ENCODE measurements at places on chromosomes 4 and X.
A peak's percentile ranks its signal among the peaks of the same experiment; 100 is the strongest.

GRCh38 chrX:53263597-53264094 lies 17.7 kb downstream of the IQSEC2 start:
- peak; percentile 41 for DNase-seq

DNA sequence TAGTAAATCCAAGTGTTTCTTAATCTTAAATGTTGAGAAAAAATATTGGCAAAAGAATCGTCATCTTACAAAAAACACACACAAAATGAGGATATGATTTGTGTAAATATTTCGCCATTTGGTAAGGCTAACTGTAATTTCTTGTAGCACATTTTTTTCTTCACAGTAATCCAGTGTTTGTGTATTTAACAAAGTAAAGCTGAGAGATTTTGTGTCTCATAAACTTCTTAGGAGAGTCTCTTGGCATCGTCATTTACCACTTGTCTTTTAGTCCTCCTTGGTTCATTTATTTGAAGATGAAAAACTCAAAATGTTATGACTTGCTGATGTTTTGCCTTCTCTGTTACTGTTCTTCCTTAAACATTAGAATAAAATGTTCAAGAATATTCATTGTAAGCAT lies 326.7 kb upstream of the PITX2 start:
- DNase-seq: no peak

DNA sequence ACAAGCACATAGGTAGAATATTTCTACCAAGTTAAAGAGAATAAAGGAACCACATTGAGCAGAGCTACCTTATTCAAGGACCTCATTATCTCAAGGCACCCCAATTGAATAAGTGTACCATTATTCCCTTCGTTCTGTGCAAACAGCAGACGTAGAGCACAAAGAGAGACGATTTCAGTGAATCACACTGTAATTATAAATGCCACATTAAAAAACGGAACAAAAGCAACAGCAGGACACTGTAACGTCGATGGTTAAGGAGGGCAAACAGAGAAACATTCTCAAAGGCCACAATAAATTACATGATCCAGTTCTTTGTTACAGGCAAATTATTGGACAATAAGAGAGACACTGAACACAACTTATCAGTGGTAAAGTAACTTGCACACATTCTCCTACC lies 644.1 kb upstream of the TENM3 start:
- DNase-seq: no peak

GRCh38 chrX:115690511-115691216 lies 129.7 kb downstream of the PLS3 start:
- DNase-seq: peak; percentile 33

DNA sequence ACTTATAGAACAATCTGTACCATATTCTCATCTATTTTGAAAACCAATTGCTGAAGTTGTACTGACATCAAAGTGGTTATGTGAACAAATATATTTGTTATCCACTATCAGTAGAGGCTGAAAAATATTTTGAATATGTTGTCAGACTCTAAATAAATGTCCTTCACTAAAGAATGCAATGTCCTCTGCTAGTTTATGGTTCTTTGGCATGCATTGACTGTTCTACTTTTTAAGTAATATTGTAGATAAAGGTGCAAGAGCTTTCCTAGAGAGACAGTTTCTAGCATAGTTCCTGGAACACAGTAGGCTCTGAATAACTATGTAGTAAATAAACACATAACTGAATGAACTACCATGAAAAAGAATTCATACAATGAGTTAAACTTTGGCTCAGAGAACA lies 18.2 kb upstream of the COX7B2 start:
- DNase-seq: no peak

- DNase-seq: no peak
Observed at GRCh38 chr4:3290889-3291321, 1.9 kb upstream of the RGS12 start.

- no peak for DNase-seq
Observed at GRCh38 chrX:118218079-118218478, 101.5 kb upstream of the KLHL13 start.

GRCh38 chr4:113433116-113433515 lies 328.4 kb downstream of the CAMK2D start:
- no peak for DNase-seq

- no peak for DNase-seq
Observed at GRCh38 chr4:25915353-25915705, 1.3 kb downstream of the SMIM20 start.
